Esophagus (tissue), 2 donors: ENCODE measurements at places on chromosomes 4 and X. TPM values are rescaled to one million over a fixed set of nuclear protein-coding genes. Genes with fewer than 3 reads are reported as not detected.

The EMCN gene
- 3.3 TPM for polyA plus RNA-seq

The CXorf49 gene
- not detected for polyA plus RNA-seq

The CT45A1 gene
- not detected for polyA plus RNA-seq

The DNASE1L1 gene
- polyA plus RNA-seq, result 20.1 TPM

The ABHD18 gene
- 2.6 TPM for polyA plus RNA-seq

The ENAM gene
- polyA plus RNA-seq, result not detected

The PLXNB3 gene
- polyA plus RNA-seq, result 12.4 TPM

The HPGDS gene
- polyA plus RNA-seq, result 0.33 TPM

The MXRA5 gene
- polyA plus RNA-seq, result 1.6 TPM

The FAM184B gene
- 0.14 TPM for polyA plus RNA-seq

The TMEM175 gene
- 32.2 TPM for polyA plus RNA-seq
